ENCODE measurements at places on chromosomes 2 and 18.

DNA sequence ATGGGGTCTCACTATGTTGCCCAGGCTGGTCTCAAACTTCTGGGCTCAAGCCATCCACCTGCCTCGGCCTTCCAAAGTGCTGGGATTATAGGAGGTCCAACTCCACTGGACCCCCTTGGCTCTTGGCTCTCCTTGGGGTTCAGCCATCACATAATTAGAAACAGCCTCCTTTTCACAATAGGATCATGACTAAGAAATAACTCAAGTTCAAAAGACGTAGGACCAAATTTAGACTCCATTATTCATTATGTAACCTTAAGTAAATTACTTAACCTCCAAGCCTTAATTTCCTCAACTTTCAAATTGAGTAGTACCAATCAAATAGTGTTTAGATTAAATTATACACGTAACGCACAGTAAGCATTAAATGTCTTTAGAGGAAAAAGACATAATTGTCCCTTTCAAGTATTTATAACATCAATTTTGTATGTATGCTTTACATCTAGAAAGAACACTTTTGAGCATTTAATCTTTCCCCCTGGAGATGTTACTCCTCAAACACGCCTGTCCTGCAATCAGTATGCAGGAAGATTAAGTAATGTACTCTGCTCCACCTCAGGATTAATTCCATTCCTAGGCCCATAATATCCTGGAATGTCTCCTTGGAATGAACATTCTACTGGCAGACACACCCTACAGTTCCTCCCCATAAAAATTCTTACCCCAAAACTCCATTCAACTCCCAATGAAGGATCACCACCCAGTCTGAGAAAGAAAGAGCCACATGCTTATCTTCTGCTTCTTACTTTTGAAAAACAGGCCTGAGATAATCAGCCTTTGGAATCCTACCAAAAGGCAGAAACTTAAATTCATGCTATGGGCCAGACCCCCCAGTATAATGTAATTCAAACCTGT is 49.1 kb downstream of the COBLL1 start:
- H3K27ac ChIP-seq = no peak overlapping the region
- no peak for DNase-seq
- no peak overlapping the region for H3K4me3 ChIP-seq
- no peaks in the 10 kb centered on the region for H3K4me1 ChIP-seq
- no peaks in the 10 kb centered on the region for H3K36me3 ChIP-seq

DNA sequence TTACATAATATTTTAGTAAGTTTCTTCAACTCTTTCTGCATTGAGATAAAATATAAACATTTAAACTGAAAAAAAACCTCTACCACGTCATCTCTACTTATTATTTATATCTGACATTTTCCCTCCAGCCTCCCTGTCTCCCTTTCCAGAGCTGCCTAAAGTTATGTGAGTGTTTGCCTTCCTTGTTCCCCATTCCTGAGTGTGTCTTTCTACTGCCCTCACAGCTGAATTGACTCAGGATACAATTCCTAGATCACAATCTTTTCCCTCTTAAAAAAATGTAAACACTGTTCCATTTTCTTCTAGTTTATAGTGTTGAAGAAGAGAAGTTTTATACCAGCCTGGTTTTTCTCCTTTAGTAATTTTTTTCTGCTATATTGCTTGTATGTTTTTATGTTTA is 5.3 kb downstream of the TRPM8 start:
- no peaks in the 10 kb centered on the region for H3K27me3 ChIP-seq
- no peak for DNase-seq
- no peak overlapping the region for H3K27ac ChIP-seq

- no peaks in the 10 kb centered on the region for H3K27me3 ChIP-seq
- H3K4me1 ChIP-seq = no peaks in the 10 kb centered on the region
- H3K36me3 ChIP-seq = no peaks in the 10 kb centered on the region
- no peak for DNase-seq
- H3K27ac ChIP-seq = no peak overlapping the region
Observed at GRCh38 chr2:75289771-75290170, 90.5 kb upstream of the TACR1 start.

GRCh38 chr2:15359716-15360531 is 201.2 kb downstream of the NBAS start:
- DNase-seq = no peak
- H3K4me3 ChIP-seq = no peak overlapping the region
- H3K27ac ChIP-seq = no peak overlapping the region
- H3K27me3 ChIP-seq = no peaks in the 10 kb centered on the region
- H3K4me1 ChIP-seq = no peaks in the 10 kb centered on the region
- H3K36me3 ChIP-seq = no peaks in the 10 kb centered on the region

DNA sequence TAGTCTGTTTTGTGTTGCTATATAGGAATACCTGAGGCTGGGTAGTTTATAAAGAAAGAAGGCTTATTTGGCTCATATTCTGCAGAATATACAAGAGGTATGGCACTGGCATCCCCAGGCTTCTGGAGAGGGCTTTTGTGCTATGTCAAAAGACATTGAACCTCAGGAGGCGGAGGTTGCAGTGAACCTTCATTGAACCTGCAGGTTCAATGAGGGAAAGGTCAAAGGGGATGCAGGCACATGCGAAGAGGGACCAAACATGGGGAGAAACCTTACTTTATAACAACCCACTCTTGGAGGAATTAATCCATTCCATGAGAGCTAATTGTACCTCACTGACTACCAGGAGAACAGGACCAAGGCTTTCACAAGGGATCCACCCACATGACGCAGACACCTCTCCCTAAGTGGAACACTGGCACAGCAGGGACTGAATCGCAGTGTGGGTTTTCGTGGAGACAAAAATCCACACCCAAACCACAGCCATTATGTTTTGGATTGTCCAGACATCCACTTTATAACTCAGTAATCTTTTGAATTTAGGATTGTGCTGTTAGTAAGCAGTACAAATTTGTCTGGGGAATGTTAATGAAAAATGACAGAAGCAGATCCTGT is 4.1 kb upstream of the SERPINB8 start:
- DNase-seq = no peak
- H3K36me3 ChIP-seq = no peaks in the 10 kb centered on the region
- no peak overlapping the region for H3K4me3 ChIP-seq
- no peaks in the 10 kb centered on the region for H3K4me1 ChIP-seq

DNA sequence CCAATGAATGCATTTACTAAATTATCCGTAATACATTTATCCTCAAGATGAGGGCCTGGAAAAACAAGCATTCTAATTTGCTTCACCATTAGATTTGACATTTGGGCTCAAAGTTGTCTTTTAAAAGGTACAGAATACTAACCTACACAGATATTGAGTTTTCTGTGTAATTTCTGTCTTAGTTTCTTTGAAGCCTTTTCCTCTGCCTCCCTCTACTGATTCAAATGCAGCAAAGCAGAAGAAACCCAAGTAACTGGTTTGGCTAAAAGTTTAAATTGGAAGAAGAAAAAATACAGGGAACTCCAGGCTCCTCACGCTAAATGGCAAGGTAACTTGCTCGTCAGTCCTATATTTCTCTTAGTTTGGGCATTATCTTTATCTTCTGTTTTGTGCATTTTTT is 53.3 kb upstream of the SLC5A7 start:
- H3K36me3 ChIP-seq = no peaks in the 10 kb centered on the region
- no peak overlapping the region for H3K4me3 ChIP-seq
- H3K27me3 ChIP-seq = no peaks in the 10 kb centered on the region
- no peak overlapping the region for H3K27ac ChIP-seq

GRCh38 chr2:36731941-36732672 is 35.6 kb downstream of the VIT start:
- H3K27ac ChIP-seq = no peak overlapping the region
- no peak for DNase-seq
- H3K4me1 ChIP-seq = no peaks in the 10 kb centered on the region
- H3K36me3 ChIP-seq = no peaks in the 10 kb centered on the region
- no peak overlapping the region for H3K4me3 ChIP-seq

DNA sequence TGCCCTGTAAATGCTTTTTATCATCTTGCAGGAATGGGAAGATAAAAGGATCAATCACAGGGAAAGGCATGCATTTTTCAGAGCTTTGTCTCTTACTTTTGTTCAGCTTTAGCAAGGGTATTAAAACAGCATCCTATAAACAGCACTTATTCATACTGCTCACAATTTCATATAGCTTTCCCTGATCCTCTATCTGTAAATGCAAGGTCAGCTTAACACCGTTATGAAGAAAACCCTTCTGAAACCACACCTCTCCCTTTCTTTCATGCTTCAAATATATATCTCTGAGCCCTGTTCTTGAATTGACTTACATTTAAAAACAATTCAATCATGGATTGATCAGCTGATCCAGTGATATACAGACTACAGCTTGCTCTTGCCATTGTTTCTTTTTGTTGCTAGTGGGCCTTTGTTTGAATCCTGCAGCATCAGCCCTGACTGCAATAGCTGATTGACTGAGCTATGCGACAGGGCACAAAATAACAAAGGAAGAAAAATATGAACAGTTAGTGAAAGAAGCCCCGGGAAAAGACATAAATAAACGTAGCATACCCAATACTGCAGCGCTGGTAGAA is 795.5 kb upstream of the CDH2 start:
- H3K4me1 ChIP-seq = no peaks in the 10 kb centered on the region
- H3K27ac ChIP-seq = no peak overlapping the region
- no peaks in the 10 kb centered on the region for H3K36me3 ChIP-seq

DNA sequence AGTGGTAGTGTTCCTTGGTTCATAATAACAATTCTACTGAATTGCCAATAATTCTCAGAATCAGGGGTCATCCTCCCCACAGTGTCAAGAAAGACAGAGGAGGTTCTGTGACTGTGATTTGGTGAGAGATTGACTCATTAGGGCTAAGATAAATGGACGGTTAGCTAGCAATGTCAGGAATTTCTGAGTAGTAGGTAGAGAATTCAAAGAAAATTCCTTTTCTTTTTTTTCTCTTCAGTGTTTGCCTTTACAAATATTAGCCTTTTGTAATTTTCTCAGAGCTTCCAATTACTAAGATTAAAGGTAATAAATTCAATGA is 16.8 kb upstream of the CRIM1 start:
- no peak for DNase-seq
- H3K4me1 ChIP-seq = no peaks in the 10 kb centered on the region
- H3K27ac ChIP-seq = no peak overlapping the region
- H3K36me3 ChIP-seq = no peaks in the 10 kb centered on the region

- H3K36me3 ChIP-seq = no peaks in the 10 kb centered on the region
- H3K4me1 ChIP-seq = no peaks in the 10 kb centered on the region
Observed at GRCh38 chr2:230485801-230486341, 69.9 kb downstream of the SP100 start.

- no peak for DNase-seq
- H3K27ac ChIP-seq = no peak overlapping the region
- H3K4me3 ChIP-seq = no peak overlapping the region
- H3K4me1 ChIP-seq = peaks cover 8% of the 10 kb centered on the region
- no peaks in the 10 kb centered on the region for H3K36me3 ChIP-seq
Observed at GRCh38 chr2:64646007-64646880, 7.5 kb downstream of the SERTAD2 start.

DNA sequence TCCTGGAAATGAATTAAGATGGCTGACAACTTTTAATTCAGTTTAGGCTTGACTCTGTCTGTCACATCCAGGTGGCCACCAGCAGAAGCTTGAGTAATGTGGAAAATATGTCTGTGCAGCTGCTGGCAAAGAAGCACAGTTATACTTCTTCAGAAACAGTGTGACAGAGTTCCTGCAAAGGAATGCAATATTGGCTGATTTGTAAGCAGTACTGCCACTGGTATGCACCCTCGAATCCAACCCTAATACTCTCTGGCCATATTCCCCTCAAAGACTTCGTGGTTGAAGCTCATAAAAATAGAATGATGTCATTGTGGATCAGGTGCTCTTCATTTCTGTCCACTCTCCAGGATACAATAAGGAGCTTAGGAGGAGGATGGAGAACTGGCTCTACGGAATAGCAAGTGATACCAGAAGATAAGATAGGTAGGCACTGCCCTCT is 86.2 kb downstream of the METTL8 start:
- DNase-seq = no peak
- H3K27ac ChIP-seq = no peak overlapping the region
- no peaks in the 10 kb centered on the region for H3K4me1 ChIP-seq
- H3K4me3 ChIP-seq = no peak overlapping the region

GRCh38 chr2:217880287-217880889 is 122.4 kb downstream of the TNS1 start:
- peaks cover 3% of the 10 kb centered on the region for H3K36me3 ChIP-seq
- H3K4me1 ChIP-seq = peaks cover 2% of the 10 kb centered on the region
- H3K4me3 ChIP-seq = no peak overlapping the region
- H3K27ac ChIP-seq = no peak overlapping the region

DNA sequence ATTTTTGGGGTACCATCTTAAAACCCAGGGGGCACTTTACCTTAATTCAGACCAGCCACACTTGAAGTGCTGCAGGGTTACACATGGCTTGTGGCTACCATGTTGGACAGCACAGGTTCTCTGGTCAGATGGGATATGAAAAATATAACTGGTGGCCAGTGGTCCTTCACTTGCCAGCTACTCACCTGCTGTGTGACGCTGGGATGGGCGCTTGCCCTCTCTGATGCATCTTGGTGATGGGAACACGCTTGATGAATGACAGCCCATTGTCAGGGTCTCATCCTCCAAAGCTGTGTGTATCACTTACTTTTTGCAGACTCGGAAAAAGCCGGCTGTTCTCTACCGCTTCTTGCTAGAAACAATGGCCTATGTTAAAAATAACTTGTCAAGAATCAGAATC is 22.5 kb downstream of the HJURP start:
- H3K27ac ChIP-seq = no peak overlapping the region
- no peak overlapping the region for H3K4me3 ChIP-seq
- H3K4me1 ChIP-seq = no peaks in the 10 kb centered on the region
- H3K27me3 ChIP-seq = no peaks in the 10 kb centered on the region
- peaks cover 11% of the 10 kb centered on the region for H3K36me3 ChIP-seq

DNA sequence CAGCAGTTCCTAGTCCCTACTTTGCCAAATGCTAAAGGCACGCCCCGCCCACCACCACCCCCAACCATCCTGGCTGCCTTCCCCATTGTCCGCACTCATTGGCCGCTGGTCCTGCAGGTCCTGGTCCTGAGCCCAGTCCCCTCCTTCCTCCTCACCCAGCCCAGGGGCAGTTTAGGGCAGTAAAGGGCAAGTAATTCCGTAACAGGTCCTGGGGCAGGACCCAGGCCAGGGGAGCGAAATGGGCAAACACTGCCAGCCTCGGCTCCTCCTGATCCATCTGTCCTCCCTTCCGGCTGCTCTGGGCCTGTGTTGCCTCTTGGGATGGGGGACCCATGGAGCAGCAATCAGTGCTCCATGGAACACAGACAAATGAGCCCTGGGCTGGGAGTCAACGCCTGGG is 6.1 kb downstream of the ADCY3 start:
- DNase-seq = no peak
- no peaks in the 10 kb centered on the region for H3K4me1 ChIP-seq
- H3K36me3 ChIP-seq = 0 out of 2 replicates have a peak, but pooled peaks cover 3% of the 10 kb centered on the region
- H3K27ac ChIP-seq = no peak overlapping the region
- H3K27me3 ChIP-seq = no peaks in the 10 kb centered on the region
- no peak overlapping the region for H3K4me3 ChIP-seq

- H3K27ac ChIP-seq = no peak overlapping the region
- no peaks in the 10 kb centered on the region for H3K27me3 ChIP-seq
- no peaks in the 10 kb centered on the region for H3K36me3 ChIP-seq
Observed at GRCh38 chr2:57291209-57291608, 755.4 kb upstream of the VRK2 start.
